Stimulated activated CD4-positive, alpha-beta T cell treated with anti-CD3 and anti-CD28 coated beads, Interleukin-1b, Interleukin-23, amount 100 ng/mL, for 24 hours (primary cell): ENCODE measurements at places on chromosomes 4 and X.

DNA sequence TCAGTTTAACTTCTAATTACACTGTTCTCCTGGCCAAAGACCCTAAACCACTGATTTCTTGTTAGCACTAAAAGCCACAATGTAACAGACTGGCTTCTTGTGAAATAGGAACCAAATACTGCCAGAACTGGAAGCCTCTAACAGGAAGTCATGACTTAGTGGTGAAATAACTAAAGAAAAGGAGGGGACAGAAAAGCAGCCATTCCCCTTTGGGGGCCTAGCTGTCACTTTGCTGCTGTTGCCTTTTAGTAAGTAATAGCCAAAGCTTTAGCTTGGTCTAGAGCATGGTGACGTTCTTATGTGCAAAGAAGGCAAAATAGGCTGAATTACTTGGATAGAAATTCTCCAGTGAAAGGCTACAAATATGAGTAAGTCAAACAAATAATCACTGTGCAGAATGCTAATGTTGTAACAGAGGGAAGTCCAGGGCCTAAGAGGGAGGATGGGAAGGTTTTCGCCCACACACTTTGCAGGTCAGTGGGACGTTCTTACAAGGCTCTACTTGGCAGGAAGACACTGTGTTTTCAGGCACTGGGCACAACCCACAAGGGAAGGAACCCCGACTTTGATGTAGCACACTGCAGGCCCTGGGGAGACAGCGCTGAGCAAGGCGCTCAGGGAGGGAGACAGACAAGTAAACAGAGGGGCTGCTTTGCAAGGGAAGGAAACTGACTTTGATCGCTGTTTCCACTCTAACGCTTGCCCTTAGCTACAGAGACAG is 16.7 kb downstream of the GAB3 start:
- DNase-seq = no peak

DNA sequence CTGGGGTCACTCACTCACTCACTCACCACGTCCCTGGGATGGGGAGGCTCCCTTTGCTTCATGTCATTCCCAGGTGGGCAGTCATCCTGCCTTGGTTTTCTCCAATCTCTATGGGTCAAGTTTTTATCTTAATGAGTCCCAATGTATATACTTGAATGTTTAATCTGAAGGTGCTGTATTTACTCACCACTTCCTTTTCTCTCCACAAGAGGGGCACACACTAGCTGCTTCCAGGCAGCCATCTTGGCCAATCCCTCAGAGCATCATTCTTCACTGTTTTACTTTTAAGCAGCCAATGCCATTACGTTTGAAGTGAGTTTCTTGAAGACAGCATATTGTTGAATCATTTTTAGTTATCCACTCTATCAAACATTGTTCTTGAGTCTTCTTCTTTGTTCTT is 153.4 kb upstream of the ARSJ start:
- no peak for DNase-seq

GRCh38 chrX:47608130-47608810 is 11.4 kb downstream of the SYN1 start:
- DNase-seq = no peak

GRCh38 chr4:156173486-156173885 is 219.8 kb upstream of the CTSO start:
- DNase-seq = no peak

DNA sequence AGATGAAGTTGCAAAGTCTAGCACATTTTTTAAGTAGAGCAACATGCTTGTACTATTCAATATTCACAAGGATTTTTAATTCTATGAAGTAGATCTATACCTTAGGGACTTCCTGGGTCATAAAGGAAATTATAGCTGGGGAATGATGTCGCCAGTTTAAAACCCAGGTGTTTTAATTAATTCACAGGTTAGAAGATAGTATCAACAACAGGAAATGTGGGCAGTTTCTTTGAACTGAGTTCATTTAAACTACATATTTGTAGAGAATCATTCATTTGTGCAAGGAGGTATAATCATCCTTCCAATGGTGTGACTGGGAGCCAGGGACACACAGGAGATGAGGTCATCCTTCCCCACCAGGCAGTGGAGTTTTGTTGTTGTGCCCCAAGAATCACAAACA is 181.3 kb upstream of the KLF3 start:
- no peak for DNase-seq

DNA sequence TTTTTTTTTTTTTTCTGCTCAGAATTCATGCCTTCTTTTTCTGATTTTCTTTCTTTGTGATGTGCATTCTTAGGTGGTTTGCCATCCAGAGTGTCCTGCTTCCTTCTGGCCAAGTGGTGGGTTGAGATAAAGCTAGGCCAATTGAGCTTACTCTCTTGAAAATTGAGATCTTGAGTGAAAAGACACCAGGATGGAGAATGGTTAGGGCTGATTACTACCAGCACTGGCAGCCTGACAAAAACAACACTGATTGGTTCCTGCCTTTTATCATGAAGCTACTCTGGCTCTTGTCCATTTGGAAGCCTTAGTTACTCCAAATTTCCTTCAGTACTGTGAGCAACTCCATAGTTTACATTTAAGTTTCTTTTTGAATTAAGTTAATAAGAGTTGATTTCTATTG is 404.0 kb downstream of the PPARGC1A start:
- no peak for DNase-seq

- DNase-seq = no peak
Observed at GRCh38 chrX:109871121-109871888, 131.6 kb upstream of the TMEM164 start.

- DNase-seq = no peak
Observed at GRCh38 chrX:73447311-73447794, 500 bp downstream of the CDX4 start.

- no peak for DNase-seq
Observed at GRCh38 chr4:48752726-48753125, 27.4 kb downstream of the FRYL start.

- DNase-seq = no peak
Observed at GRCh38 chr4:1056671-1057402, 45.4 kb downstream of the FGFRL1 start.

- DNase-seq = no peak
Observed at GRCh38 chr4:55524844-55525571, 21.7 kb downstream of the CLOCK start.

DNA sequence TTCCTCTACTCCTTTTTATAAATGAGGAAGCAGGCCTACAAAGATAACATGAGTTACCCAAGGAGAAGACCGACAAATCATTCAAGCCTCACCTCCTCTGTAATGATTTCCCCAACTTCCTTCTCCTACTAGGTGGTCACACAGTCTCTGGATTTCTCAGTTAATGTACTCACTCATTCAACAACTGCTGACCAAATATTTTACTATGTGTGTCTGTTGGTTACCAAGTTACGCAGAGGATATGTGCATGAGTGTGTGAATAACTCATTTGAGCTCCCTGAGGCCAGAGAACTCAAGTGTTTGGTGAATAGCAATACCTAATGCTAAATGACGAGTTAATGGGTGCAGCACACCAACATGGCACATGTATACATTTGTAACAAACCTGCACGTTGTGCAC is 10.4 kb downstream of the CASK start:
- DNase-seq = no peak

DNA sequence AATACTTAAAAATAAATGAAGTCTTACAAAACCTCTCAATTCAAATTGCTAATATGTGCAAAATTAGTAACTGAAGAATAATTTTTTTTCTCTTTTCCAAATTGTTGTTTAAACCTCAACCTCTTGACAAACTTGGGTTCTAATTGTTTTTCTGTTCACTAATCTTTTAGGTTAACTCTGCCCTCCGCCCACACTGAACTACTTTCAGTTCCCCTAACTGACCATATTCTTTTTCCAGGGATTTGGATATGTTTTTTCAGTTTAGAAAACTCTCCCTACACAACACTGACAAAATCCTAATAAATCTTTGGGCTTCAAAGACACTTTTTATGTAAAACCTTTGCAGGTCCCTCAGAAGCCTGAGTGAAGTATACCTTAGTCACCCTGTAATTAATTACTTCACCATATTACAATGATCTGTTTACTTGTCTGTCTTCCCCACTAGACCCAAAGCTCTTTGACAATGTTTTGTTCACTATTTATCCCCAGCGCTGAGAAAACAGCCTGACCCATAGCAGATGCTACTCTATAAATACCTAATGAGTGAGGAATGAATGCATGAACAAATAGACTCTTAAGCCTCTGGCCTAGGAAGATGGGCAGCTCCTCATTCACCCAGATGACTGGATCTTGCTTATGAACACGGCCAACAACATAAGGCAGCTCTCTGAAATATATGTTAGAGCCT is 134.9 kb downstream of the MAML3 start:
- DNase-seq = no peak

- no peak for DNase-seq
Observed at GRCh38 chrX:35380808-35381700, 417.1 kb upstream of the MAGEB16 start.

DNA sequence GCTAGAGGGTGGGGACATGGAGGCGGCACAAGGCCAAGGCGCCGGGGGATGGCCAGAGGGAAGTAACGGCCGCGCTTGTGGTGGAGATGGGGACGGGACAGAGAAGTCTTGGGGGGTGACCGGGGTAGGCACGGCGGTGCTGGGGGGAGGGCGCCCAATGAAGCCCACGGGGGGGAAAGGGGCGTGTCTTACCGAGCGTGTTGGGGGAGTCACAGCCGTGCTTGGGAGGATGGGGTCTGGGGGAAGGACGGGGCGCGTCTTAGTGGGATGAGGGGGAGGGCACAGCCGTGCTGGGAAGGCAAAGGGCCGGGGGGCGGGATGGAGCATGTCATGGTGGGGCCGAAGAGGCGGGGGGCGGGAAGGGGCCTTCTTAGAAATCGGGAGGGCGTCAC is 952 bp downstream of the ARSD start:
- no peak for DNase-seq

- no peak for DNase-seq
Observed at GRCh38 chrX:68995386-68995779, 166.6 kb downstream of the EFNB1 start.

DNA sequence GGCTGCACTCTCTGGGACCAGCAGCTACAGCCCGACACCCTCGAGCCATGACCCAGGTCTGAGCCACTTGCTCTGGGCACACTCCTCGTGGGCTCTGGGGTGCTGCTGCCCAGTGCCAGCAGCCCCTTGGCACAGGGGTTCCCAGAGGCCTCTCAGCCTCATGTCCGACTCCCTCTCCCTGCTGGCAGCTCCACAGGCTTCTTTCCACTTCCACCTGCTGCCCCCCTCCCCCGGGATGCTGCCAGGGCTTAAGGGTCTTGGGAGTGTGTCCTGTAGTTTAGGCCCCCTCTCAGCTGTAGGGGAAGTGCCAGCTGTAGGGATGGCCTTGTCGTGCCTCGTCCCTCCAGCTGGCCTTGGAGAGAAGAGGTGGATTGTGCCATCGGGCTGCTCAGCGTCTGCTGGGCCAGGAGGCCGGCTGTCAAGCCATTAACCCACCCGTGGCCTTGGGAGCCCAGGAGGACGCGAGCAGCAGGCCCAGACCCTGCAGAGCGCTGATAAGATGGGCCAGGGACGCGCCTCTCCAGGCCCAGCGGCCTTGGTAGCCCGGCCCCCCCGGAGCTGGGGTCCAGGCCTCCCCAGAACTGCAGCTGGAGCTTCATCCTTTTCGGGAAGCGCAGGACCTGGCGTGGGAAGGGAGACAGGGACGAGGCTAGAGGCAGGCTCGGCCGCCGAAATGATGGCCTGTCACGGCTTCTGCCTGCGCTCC is 1.0 kb upstream of the USP27X start:
- no peak for DNase-seq

DNA sequence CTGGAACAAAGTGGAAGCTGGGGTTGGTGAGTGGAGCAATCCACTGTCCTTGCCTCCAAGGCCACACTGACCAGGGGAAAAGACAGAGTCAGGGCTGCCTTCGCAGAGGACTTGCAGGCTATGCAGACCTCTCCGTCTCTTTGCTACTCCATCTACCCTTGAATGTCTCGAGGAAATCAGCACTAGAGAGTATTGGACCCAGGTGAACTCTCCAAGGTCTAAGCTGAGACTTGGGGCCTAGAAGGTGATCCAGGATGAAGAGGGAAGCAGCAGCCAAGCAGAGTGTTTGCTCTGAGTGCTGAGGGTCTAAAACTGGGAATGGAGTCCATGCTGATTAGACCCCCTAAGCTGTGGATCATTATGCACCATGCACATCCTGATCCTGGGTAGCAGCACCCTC is 54.5 kb downstream of the ANXA3 start:
- no peak for DNase-seq

DNA sequence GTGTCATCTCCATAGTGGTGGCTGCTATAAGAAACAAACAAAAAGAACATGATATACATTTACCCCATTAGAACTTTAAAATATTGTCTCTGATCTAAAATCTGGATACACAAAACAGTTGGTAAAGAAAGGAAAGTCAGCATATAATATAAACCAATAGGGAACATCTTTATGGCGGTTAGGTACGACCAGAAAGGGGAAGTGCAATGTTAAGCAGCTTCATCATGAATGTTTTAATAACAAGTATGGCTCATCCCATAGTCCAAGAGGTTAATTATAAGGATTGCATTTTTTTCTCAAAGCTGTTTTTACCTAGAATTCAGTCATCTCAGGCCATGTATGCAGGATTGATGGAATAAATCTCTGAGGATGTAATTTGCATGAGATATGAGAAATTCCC is 1869.7 kb downstream of the PCDH7 start:
- no peak for DNase-seq

DNA sequence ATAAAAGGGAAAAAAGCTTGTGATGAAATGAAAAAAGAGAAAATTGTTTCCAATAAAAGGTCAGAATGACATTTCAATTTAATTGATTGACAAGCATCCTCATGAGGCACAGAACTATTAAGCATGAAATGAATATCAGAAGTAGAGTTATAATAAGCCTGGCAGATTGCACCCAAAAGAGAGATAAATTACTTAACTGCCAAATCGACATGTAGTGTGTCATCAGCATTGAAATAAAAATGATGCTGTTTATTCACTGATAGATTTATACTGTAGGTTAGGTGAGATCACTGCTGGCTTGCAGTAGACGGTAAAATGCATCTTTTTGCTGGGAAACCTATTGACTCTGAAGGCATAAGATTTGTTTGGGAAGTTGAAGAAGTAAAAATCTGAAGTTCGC is 507.2 kb downstream of the FSTL5 start:
- DNase-seq = no peak

- DNase-seq = no peak
Observed at GRCh38 chr4:2406406-2406805, 12.0 kb downstream of the ZFYVE28 start.

GRCh38 chr4:153099391-153100140 is 104.7 kb upstream of the TRIM2 start:
- DNase-seq = no peak

DNA sequence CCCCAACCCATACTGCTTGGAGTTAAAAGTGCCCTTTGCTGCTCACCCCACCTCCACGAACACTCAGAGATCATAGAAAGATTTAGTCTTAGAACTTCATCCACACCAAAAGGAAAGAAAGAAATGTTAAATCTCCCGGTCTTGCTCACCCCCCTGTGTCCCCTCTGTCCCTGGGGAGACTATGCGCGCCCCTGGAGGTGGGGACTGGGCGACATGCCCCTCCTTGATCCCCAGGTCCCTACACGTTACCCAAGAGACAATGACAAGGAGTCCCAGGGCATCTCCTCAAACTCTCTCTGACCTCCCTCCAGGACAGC is 620 bp downstream of the ITM2A start:
- no peak for DNase-seq

DNA sequence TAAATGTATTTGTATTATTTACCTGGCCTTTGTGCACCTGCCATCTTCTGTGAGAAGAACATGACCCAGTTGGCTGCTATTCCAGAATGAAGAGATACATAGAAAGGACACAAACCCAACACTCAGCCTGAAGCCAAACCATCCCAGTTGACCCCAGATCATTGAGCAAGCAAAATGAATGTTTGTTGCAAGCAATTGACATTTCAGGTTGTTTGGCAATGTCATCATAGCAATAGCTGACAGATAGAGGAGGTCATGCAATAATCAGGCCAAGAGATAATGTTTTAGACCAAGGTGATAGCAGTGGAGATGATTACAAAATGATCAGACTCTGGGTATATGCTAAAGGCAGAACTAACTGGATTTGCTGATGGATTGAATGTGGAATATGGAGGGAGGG is 71.2 kb upstream of the TMEM164 start:
- no peak for DNase-seq
